Epithelial cell of esophagus (primary cell): ENCODE measurements at places on chromosomes 7 and 10.
A peak's percentile ranks its signal among the peaks of the same experiment; 100 is the strongest.

DNA sequence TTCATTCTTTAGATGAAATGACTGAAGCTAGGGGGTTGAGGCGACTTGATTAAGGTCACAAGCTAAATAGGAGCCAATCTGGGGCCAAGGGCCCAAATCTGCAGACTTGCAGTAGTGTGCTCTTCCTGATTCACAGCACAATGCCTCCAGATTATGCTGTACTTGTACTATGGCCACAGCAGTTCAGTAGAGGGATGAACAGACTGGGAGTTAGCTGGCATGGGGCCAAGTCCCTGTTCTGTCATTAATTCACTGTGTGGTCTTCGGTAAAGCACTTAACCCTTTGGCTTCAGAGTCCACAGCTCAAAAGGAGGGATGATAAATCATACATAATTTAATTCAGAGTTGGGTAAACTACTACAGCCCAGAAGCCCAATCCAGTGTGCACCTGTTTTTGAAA lies 196.8 kb downstream of the XPNPEP1 start:
- no peak for DNase-seq

DNA sequence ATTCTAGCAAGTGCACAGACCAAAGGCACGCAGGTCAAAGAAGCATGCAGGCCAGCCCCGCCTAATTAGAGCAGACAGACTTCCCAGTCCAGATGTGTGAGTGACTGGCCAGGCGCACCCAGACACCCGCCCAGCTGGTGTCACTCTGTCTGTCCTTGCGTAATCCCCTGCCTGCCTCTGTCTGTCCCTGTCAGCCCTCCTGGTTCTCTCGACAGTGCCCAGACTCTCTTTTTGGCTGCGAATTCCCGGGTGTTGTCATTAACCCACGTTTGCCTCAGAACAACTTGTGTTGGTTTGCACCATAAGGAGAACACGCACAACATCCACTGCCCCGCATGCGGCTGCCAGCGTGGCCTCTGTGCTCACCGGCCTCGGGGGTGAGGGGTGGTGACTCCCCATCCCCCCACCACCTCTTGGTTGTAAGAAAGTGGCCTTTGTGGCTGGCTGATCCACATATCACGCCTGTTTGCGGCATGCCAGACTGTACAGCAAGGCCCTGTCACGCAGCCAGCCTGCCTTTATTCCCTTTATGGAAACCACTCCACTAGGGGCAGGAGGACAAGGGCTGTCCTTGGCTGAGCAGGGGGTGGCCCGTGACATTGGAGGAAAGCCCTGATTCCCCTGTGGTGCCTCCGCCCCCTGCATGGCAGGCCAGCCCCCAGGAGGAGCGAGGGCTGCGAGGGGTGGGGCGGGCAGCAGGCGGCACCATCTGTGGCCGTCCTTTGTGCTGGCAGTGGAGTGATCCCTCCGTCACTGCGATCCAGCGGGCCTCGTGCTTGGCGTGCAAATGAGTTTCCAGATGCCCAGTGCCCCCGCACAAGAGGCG lies 72.8 kb upstream of the PPIF start:
- DNase-seq: peak; percentile 67

DNA sequence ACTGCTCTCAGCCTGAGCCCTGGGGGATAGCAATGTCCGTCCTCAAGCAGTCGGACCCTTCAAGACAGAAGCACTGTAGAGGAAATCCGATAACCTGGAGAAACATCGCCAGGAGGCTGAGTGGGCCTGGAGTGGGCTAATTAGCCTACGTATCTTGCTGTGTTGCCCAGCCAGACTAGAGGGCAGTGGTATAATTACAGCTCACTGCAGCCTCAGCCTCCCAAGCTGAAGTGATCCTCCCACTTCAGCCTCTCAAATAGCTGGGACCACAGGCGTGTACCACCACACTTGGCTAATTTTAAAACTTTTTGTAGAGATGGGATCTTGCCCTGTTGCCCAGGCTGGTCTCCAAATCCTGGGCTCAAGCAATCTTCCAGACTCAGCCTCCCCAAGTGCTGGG lies 21.7 kb downstream of the LYZL2 start:
- no peak for DNase-seq

GRCh38 chr7:135517060-135517459 lies 7.2 kb upstream of the CNOT4 start:
- DNase-seq: no peak

- DNase-seq: no peak
Measured at GRCh38 chr10:52100011-52100547, 214.0 kb upstream of the DKK1 start.

- DNase-seq: no peak
Measured at GRCh38 chr10:15571575-15571974, 148.1 kb downstream of the ITGA8 start.

- DNase-seq: peak; percentile 70
Measured at GRCh38 chr7:45874408-45875131, 1.7 kb upstream of the CCDC201 start.

GRCh38 chr7:57327081-57327480 lies 122.9 kb upstream of the ZNF716 start:
- no peak for DNase-seq

DNA sequence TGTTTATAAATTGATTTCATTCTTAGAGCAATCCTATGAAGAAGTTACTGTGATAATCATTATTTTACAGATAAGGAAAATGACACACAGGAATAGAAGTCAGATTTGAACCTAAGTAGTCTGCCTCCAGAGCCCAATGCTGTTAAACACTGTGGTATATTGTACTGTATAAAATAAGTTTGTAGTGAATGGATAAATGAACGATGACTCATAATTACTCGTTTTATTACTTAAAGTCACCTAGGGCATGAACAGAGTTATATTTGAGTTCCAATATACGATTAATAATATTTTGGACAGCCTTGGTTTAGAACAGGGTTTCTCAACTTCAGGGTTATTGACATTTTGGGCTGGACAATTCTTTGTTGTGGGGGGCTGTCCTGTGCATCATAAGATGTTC lies 7.8 kb upstream of the BTRC start:
- DNase-seq: no peak

DNA sequence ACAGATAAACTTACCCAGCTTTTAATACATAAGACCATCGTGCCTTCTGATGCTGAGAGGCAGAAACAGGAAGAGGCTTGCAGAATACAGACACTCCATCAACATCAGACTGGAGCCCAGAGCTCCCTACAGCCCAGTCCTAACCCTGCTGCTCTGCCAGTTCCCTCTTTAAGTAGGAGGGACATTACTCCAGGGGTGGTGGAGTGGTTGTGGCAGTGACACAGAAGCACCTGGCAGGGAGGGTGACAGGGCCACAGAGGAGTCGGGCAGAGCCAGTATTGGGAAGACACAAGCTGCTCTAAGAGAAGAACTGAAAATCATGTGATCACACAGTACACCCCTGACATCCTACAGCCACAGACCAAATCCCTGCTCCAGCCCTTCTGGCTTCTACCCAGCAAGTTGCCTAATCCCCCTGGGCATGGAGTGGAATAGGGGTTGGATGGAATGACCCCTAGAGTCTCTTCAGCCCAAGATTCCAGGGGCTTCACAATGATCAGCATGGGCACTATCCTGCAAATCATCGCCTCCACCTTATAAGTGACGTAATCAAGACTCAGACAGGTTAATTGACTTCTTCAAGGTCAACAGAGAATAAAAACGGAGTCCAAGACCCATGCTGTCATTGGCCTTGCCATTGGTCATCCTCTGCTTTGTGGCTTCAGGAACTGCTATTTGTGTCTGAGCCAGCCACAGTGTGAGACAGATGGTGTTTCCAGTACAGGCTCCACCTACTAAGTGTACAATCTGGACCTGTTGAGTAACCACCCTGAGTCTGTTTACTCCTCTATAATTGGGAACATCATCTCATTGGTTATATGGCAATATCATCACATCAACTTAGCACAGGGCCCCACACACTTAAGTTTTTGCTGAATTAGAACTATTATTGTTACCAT lies 61.1 kb upstream of the ZMIZ1 start:
- peak; percentile 16 for DNase-seq

GRCh38 chr10:86888585-86889381 lies 68.6 kb downstream of the MMRN2 start:
- DNase-seq: peak; percentile 52

GRCh38 chr10:15290150-15290549 lies 80.9 kb downstream of the FAM171A1 start:
- no peak for DNase-seq

GRCh38 chr10:119328223-119328622 lies 120.9 kb downstream of the GRK5 start:
- no peak for DNase-seq

- peak; percentile 78 for DNase-seq
Measured at GRCh38 chr10:4941540-4942330, 21.5 kb upstream of the AKR1C1 start.

GRCh38 chr10:72061491-72061890 lies 26.9 kb downstream of the SPOCK2 start:
- no peak for DNase-seq

GRCh38 chr7:50679218-50680007 lies 103.3 kb downstream of the GRB10 start:
- peak; percentile 60 for DNase-seq

DNA sequence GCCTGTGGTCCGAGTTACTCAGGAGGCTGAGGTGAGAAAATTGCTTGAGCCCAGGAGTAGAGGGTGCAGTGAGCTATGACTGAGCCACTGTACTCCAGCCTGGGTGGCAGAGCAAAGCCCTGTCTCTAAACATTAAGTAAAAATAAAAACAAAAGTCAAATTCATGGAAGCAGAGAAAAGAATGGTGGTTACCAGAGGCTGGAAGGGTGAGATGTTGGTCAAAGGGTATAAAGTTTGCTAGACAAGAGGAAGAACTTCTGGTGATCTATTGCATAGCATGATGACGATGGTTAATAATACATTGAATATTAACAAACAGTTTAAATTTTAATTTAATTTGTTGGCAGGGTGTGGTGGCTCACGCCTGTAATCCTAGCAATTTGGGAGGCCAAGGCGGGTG lies 68.1 kb downstream of the CRPPA start:
- DNase-seq: no peak

DNA sequence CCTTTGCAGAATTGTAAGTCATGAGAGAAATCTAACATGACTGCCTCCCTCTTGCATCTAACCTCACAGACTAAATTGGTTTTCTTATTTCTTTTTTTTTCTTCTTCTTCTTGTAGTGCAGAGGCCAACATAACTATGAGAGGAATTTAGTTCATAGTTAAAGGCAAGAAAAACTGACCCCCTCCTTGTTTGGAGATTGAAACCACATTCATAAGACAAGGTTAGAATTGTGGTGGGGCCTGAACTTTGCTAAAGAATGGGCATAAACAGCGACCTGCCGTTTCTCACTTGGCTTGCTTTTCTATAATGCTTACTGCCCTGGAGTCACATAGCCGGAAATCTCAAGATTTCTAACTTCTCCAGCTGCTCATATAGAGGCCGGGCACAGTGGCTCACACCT lies 2.4 kb upstream of the POLM start:
- no peak for DNase-seq

- peak; percentile 65 for DNase-seq
Measured at GRCh38 chr10:20877986-20878983, 18.8 kb downstream of the NEBL start.

DNA sequence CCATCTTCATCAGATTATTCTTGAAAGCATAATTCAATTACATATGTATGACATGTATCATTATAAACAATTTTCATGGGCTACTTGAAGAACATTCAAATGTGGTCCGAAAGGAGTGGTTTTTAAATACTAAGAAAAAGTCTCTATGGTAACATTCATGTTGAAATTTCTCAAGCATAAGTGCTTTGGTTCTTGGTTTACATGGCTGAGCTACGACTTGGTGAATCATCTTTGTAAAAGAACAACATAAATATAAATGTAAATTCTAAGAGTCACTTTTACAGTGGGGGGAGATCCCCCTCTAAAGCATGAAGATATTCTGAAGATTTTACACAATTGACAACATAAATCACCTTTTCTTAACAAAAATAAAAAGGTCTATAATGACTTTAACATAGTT lies 118.6 kb downstream of the MAGI2 start:
- DNase-seq: no peak

DNA sequence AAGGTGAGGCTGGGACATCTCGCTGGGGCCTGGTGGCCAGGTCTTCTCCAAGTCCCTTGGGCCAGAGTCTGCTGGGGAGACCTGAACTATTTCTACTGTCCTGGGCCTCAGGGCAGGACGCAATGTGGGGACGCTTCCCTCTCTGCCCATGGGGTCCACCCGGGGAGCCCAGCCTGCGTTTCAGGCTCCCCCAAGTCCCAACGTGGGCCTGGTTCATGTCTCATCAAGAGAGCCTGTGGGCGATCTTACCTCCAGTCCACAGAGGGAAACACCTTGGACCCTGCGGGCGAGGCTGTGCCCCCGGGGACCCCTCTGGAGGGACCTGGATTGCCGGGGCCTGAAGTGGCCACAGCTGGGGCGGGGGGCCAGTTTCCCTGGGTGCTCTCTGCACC lies 91.7 kb downstream of the DNAJB6 start:
- no peak for DNase-seq

GRCh38 chr10:125689955-125690569 lies 7.1 kb upstream of the TEX36 start:
- no peak for DNase-seq

- no peak for DNase-seq
Measured at GRCh38 chr10:96719200-96719599, 1.1 kb downstream of the PIK3AP1 start.

GRCh38 chr10:26628395-26628794 lies 69.1 kb upstream of the PDSS1 start:
- DNase-seq: no peak

GRCh38 chr10:122558452-122558851 lies 2.1 kb upstream of the DMBT1 start:
- peak; percentile 5 for DNase-seq

DNA sequence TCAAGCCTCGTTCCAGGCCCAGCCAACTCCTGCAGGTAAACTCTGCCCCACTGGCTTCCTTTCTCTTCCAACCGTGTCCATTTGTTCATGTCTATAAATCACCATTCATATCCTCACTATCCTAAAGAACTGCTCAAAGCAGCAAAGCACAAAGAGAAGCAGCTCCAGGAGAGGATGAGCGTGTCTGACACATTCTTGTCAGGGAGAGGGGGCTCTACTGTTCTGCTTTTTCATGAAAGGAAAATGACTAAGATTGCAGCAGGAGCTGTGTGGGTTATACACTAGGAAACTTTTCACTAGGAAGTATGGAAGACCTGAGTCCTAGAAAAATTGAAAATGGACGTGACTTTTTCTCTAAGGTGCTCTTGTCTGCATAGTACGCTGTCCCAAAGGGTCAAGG lies 16.7 kb downstream of the AGFG2 start:
- no peak for DNase-seq

GRCh38 chr7:130914554-130915294 lies 180.7 kb upstream of the KLF14 start:
- no peak for DNase-seq
